Activated naive CD4-positive, alpha-beta T cell (primary cell): ENCODE measurements at places on chromosomes 2 and 18.

GRCh38 chr2:17822445-17823117 lies 6.3 kb downstream of the MSGN1 start:
- no peak for DNase-seq

GRCh38 chr2:195320413-195320973 lies 336.5 kb upstream of the SLC39A10 start:
- no peak for DNase-seq

- no peak for DNase-seq
These were observed 4.9 kb downstream of the ADCY3 start for GRCh38 chr2:24915175-24915574.

DNA sequence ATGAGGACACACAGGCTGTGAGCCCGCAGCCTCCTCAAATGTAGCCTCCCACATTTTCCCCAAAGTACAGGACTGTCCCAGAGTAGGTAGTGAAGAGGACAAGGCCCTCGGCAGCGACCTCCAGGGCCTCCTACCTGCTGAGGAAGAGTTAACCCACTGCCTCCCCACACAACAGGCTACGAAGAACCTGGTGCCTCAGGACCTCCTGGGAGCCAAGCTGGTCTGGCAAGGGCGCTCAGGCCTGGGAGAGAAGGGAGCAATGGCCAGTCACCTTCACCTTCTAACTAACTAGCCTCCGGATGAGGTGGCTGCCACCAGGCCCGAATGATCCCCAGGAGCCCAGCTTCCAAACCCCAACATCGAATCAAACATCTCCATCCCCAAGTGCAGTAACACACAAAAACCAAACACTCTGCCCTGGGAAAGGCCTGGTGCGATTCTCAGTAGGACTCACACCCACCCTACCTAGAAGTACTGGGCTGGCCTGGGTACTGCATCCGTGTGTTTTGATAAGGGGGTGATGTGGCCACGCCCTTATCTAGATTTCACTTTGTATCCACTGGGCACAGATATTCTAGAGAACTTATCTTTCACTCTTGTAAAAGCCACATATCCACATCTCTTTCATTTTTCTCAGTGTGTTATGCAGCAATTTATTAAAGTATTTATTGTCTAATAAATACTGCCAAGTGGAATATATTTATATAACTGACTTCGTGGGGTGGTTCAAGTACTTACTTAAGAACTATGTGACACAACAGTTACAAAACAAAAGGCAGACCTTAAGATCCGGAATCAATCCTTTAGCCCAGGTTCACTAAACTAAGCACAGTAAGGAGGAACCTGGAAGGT lies 9.7 kb downstream of the ERFE start:
- DNase-seq, result no peak

GRCh38 chr2:66845307-66845706 lies 410.4 kb downstream of the MEIS1 start:
- DNase-seq, result no peak

DNA sequence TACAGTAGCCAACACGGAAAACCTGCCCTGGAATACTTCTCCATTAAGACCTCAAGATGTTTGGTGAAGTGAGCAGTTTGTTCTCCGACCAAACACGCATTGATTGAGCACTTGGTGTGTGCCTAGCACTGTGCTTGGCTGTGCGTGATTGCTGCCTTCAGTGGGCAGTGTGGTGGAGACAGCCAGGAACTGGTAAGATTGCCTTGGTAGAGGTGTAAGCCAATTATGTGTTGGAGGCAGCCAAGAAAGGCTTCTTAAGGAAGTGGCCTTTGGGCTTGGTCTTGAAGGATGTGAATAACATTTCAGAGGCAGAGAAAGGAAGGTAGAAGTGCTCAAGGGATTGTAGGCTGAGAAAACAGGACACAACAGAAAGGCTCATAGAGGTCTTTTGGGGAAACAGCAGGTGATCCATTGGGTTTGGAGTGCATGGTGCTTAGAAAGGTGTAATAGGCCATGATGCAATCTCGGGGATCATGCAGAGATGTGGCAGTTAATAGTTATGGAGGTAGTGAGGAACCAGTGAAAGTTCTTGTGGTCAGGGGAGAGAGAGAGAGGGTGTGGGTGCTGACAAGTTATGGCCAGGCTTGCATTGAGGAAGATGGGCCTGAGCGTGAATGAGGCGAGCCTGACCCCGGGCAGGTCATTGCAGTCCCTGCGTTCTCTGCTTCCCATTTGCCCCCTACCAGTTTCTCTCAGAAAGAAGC lies 6.3 kb downstream of the B3GNT2 start:
- DNase-seq, result no peak

DNA sequence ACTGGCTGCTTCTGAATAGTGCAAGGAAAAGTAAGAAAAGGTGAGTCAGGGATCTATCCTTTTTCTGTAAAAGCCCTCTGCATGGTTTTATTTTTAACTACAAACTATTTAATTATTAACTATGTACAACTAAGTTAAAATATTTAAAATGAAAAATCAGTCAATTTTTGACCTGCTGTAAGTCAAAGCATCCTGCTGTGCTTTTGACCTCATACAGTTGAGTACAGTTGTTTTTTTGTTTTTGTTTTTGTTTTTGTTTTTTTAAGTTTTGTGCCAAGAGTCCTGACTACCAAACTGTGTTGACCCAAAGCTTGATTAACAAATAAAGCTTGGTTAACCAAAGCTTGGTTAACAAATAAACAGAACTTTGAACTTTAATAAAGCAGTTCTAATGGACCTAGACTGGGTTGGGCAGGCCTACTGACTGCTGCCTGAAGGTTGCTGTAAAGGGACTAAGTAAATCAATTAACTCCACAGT lies at the start of gene ACMSD:
Gene ACMSD (plus strand): TSS at position 474 of the 478 bp plus-strand sequence. CDS start 67 bp downstream, outside the sequence.
- no peak for DNase-seq

DNA sequence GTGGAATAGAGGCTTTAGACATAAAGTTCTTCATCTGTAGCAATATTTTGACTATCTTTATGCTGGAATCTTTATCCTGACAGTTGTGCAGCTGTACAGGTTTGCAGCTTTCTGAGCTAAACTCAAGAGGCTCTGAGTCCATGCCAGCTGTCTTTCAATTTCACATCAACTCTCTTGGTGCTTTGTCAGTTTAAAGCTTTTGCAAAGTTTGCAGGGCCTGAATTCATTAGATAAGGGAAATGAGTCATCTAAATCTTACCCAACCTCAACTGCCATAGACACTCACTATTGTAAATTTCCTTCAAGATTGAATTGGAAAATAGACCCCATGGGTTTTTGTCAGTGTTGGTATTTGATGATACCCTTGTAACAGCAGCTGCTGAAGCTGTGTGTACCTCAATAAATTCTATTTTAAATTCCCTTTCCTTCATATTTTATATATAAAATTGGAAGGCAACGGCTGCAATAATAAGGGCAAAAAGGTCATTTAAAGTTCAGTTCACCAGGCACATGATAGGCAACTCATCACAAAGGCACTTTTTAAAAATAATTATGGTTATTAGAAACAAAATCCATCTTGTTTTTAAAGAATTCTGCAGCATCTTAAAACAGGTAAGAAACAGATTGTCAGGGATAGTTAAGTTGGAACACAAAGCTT lies 169.9 kb upstream of the SLC39A10 start:
- DNase-seq, result no peak

DNA sequence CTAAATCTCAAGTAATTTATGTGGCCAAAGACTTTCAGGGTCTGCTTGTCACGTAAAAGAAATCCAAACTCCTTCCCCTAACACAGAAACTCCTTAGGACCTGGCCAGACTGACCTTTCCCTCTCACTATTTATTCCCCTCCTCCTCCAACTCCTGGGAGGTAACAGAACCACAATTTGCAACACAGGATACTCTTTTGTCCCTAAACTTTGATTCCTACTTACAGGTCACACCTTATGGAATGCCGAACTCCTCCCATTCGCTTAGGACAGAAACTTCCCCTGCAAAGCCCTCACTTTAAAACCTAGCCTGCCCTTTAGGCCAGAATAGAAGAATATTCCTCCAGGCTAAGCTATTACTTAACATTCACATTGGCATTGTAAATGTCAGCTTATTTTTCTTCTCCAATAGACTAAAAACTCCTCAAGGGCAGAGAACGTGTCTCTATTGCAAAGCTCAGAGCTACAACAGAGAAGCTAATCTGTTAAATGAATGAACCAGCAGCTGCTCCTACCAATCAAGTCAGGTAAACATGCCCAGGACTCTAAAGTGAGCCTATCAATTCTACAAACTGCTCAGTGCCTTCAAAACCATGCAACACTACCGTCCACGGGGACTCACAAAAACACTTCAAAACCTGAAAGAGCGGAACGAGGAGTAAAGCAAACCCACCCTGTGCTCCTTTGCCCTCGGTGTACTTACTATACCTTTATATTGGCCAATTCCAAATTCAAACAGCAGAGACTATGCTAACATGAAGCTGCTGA lies 6.1 kb downstream of the INO80D start:
- no peak for DNase-seq
